Chondrocyte (in vitro differentiated cells): ENCODE measurements at places on chromosomes 12 and 14. TPM values are rescaled to one million over a fixed set of nuclear protein-coding genes. Genes with fewer than 3 reads are reported as not detected.

- no peak for DNase-seq
- H3K27me3 ChIP-seq, result peaks cover 12% of the 10 kb centered on the region
- no peak overlapping the region for H3K4me3 ChIP-seq
- H3K4me1 ChIP-seq, result no peaks in the 10 kb centered on the region
- H3K36me3 ChIP-seq, result no peaks in the 10 kb centered on the region
Measured at GRCh38 chr14:88198446-88198845, 124.6 kb downstream of the KCNK10 start.

The TMEM63C gene
- 7.6 to 10.3 TPM (median 8.7 TPM) in 3 replicates for total RNA-seq

- H3K27me3 ChIP-seq, result no peaks in the 10 kb centered on the region
- no peak overlapping the region for H3K4me3 ChIP-seq
Measured at GRCh38 chr12:59651229-59651920, 55.5 kb downstream of the SLC16A7 start.

DNA sequence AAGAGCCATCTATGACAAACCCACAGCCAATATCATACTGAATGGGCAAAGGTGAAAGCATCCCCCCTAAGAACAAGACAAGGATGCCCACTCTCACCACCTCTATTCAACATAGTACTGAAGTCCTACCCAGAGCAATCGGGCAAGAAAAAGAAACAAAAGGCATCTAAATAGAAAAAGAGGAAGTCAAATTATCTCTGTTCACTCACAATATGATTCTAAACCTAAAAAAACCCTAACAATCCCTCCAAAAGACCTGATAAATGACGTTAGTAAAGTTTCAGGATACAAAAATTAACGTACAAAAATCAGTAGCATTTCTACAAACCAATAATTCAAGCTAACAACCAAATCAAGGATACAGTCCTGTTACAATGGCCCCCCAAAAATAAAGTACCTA lies 26.9 kb downstream of the MDM1 start:
- no peaks in the 10 kb centered on the region for H3K27me3 ChIP-seq
- peaks cover 23% of the 10 kb centered on the region for H3K36me3 ChIP-seq

The RIPK3 gene
- 0.80 to 1.3 TPM (median 0.90 TPM) in 3 replicates for total RNA-seq

The KRT73 gene
- total RNA-seq, result not detected in 3 replicates

DNA sequence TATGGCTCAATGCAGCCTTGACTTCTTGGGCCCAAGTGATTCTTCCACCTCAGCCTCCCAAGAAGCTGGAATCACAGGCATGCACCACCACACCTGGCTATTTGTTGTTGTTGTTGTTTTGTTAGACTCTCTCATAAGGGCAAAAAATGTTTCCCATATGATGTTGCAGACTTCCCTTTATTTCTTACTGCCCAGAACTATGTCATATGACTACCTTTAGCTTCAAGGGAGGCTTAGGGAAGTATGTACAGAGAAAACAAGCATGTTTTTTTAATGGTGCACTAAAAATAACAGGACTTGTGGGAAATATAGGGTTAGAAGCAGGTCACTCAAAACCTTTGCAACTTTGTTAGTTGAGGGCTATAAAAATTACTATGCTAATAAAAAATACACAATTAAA lies 4.3 kb upstream of the GPR19 start:
- H3K27me3 ChIP-seq, result no peaks in the 10 kb centered on the region
- no peaks in the 10 kb centered on the region for H3K36me3 ChIP-seq
- H3K4me3 ChIP-seq, result no peak overlapping the region
- no peak for DNase-seq
- H3K4me1 ChIP-seq, result peaks cover 26% of the 10 kb centered on the region

GRCh38 chr12:21962236-21962635 lies 21.0 kb upstream of the ABCC9 start:
- H3K27ac ChIP-seq, result no peak overlapping the region
- no peak overlapping the region for H3K4me3 ChIP-seq
- H3K4me1 ChIP-seq, result no peaks in the 10 kb centered on the region
- H3K36me3 ChIP-seq, result no peaks in the 10 kb centered on the region
- peaks cover 9% of the 10 kb centered on the region for H3K27me3 ChIP-seq

- peak; percentile 92 for DNase-seq
- peaks cover 82% of the 10 kb centered on the region for H3K4me1 ChIP-seq
- peak overlapping the region; percentile 99 for H3K27ac ChIP-seq
- H3K27me3 ChIP-seq, result no peaks in the 10 kb centered on the region
Measured at GRCh38 chr12:53048033-53048779, 1.7 kb upstream of the TNS2 start.

DNA sequence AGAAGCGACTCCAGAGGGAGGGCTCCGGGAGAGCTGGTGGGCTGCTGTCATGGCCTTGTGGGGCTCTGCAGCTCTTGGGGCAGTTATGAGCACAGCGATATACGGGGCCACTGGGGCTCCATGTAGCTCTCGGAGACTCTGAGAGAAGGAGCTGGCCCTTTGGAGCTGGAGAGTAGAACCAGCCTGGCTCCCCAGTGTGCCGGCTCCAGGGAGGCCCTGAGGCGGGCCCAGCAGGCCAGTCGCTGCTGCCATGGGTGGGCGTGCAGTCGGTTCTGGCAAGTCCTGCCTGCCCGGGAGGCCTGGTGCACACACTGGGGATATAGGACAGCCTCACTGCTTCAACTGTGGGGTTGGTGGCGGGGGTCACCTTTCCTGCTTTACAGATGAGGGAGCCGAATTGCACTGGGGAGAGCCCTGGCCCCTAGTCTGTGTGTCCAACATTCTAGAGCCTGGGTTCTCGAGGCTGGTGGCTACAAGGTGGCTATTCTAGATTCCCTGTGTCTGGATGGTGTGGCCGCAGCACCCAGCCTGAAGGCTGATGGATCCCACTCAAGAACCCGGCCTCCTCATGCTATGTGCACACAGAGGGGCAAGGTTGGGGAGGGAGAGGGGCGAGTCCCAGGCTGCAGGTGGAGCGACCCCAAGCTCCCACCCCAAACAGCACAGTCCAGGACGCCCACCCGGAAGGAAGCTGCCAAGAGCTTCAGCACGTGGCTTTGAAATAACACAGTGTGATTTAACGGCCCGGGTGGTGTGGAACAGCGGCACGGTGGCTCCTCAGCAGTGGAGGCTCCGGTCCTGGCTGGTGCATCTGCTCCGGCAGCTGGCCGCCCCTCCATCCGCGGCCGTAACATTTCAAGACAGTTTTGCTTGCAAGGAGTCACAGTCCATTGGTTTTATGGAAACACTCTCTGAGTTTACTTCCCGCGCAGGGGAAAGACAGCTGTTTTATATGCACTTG lies 188.3 kb upstream of the C14orf180 start:
- H3K36me3 ChIP-seq, result no peaks in the 10 kb centered on the region
- no peak overlapping the region for H3K4me3 ChIP-seq
- H3K4me1 ChIP-seq, result no peaks in the 10 kb centered on the region
- H3K27ac ChIP-seq, result no peak overlapping the region
- peak; percentile 82 for DNase-seq

- H3K4me1 ChIP-seq, result peaks cover 38% of the 10 kb centered on the region
- no peaks in the 10 kb centered on the region for H3K27me3 ChIP-seq
- no peak overlapping the region for H3K27ac ChIP-seq
- no peak overlapping the region for H3K4me3 ChIP-seq
Measured at GRCh38 chr12:49014547-49014946, 4.0 kb downstream of the PRKAG1 start.

The CCDC184 gene
- 0.22 to 0.56 TPM (median 0.47 TPM) in 3 replicates for total RNA-seq

The KRT3 gene
- total RNA-seq, result not detected in 3 replicates

GRCh38 chr12:107384645-107385044 lies 291.3 kb upstream of the CRY1 start:
- DNase-seq, result no peak
- H3K36me3 ChIP-seq, result no peaks in the 10 kb centered on the region
- peaks cover 4% of the 10 kb centered on the region for H3K27me3 ChIP-seq
- H3K27ac ChIP-seq, result no peak overlapping the region

DNA sequence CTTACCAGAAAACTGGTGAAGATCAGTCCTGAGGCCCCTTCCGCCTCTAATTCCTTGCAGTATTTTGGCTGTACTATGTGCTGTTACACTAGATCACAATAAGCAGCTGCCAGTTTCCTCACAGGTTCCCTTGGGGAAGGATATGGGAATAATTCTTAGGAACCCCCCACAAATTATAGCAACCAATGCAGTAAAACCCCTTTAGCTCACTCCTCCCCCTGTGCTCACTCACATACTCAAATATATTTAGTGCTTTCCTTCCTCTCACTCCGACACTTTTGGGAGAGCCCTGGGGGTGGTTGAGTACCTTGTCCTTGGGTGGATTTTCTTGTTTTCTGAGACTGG lies 162.7 kb downstream of the ETV6 start:
- H3K4me3 ChIP-seq, result peak overlapping the region; percentile 55
- peaks cover 42% of the 10 kb centered on the region for H3K4me1 ChIP-seq
- H3K27ac ChIP-seq, result peak overlapping the region; percentile 94
- no peak for DNase-seq

DNA sequence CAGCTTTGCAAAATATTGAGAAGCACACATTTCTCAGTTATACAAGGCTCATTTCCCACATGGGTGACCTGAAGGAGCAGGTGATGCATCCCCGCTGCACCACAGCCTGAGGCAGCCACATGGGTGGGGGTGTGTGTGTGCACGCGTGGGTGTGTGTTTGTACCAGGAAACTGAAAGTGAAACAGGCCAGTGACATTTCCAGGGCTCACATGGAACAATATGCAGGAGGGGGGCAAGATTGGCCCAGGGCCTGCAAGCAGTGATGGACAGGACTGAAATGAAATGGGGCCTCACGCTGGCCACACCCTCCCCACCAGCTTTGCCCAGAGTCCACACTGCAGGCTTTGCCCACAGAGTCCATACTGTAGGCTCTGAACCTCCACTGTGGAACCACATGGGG lies 154.2 kb upstream of the PARP11 start:
- H3K27me3 ChIP-seq, result peaks cover 46% of the 10 kb centered on the region
- no peak overlapping the region for H3K4me3 ChIP-seq
- peaks cover 13% of the 10 kb centered on the region for H3K4me1 ChIP-seq
- H3K36me3 ChIP-seq, result peaks cover 3% of the 10 kb centered on the region

GRCh38 chr12:38932320-38932719 lies 26.9 kb upstream of the CPNE8 start:
- no peak overlapping the region for H3K4me3 ChIP-seq
- H3K36me3 ChIP-seq, result no peaks in the 10 kb centered on the region
- peaks cover 7% of the 10 kb centered on the region for H3K27me3 ChIP-seq
- no peaks in the 10 kb centered on the region for H3K4me1 ChIP-seq

The KCNJ8 gene
- 1.1 TPM in 2 of 3 replicates, not detected in the other for total RNA-seq

The PROX2 gene
- total RNA-seq, result not detected in 3 replicates

- H3K4me1 ChIP-seq, result peaks cover 12% of the 10 kb centered on the region
- no peak overlapping the region for H3K27ac ChIP-seq
- H3K27me3 ChIP-seq, result peaks cover 12% of the 10 kb centered on the region
- no peak for DNase-seq
- H3K36me3 ChIP-seq, result no peaks in the 10 kb centered on the region
- no peak overlapping the region for H3K4me3 ChIP-seq
Measured at GRCh38 chr12:131147894-131148293, 194.2 kb downstream of the ADGRD1 start.
